ENCODE measurements at places on chromosomes 13 and 19. TPM values are rescaled to one million over a fixed set of nuclear protein-coding genes. Genes with fewer than 3 reads are reported as not detected.

Gene HNRNPM
- total RNA-seq: 226 TPM

DNA sequence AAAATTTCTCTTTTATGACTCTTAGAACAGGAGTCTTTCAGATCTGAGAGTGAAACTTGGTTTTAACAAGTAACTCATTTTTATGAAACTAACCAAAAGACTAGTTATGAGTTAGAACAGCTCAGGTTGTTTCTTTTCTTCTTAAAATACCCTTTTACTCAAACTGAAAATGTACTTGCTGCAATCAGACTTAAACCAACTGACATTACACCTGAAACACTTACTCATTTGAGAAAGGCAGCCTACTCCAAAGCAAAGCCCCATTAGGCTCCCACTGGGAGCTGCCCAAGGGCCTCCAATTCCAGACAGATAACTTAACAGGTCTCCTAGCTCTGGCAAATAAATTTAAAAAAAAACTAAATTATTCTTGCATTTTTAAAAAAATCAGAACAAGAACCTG lies 3.6 kb downstream of the FOXO1 start:
- peak; percentile 53 for DNase-seq

Gene OR7D2
- not detected for total RNA-seq

Gene CEACAM5
- total RNA-seq: not detected

Gene NUDT19
- 13.0 TPM for total RNA-seq
